GM23248 (cell line): ENCODE measurements at places on chromosomes 7 and 10.

GRCh38 chr10:70837660-70838059, 21.9 kb downstream of the SGPL1 start:
- H3K36me3 ChIP-seq, result no peaks in the 10 kb centered on the region; the same call in 1 of the 2 replicates
- no peak for DNase-seq
- H3K27me3 ChIP-seq, result no peaks in the 10 kb centered on the region
- H3K4me3 ChIP-seq, result no peak overlapping the region

DNA sequence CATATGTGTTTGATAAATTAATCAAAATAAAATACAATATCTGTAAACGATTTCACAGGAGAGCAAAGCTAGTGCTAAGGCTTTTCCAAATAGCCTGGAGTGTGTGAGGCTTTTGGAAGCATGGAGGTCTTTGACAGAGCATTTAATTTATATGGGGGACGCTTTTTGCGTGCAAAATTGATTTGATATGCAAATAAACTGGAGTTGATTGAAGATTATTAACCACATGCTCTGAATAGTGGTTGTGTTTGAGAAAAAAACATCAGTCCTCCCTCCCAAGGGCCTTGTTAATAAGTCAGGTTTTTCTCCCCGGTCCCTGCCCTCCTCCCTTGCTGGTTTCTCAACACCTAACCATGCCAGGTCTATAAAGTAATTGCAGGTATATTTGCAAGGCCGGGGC, 85.1 kb upstream of the FGFR2 start:
- no peak overlapping the region for H3K27ac ChIP-seq
- no peak overlapping the region for H3K4me3 ChIP-seq
- no peak for DNase-seq
- H3K27me3 ChIP-seq, result no peaks in the 10 kb centered on the region
- H3K4me1 ChIP-seq, result no peaks in the 10 kb centered on the region
- H3K36me3 ChIP-seq, result no peaks in the 10 kb centered on the region

DNA sequence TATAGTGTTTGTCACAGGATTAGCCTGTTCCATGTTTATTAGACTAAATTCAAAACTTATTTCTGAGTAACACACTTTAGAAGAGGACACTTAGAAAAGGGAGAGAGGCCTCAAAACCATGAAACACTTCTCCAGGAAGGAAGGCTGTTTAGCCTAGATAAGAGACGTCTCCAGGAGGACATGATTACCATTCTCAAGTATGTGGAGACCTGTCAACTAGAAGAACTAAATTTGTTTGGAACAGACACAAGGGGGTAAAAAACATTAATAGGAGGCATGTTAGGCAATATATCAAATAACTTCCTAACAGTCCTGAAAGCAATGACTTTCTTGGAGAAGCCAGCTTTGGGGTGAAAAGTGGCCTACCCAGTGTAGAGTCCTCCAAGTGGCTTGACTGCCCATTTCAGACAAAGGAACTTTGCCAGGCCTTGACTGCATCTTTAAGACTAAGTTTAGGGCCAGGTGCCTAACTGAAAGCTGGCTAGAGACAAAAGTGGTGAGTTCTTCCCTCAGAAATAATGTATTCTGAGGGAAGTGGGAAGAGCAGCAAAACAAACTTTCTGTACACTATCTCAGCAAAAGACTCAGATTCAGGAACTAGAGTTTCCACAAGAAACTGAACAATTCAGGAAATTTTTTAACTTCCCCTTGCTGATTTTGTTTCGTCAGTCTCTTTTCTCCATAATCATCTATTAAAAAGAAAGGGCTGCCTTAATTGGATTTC, 11.8 kb downstream of the NCOA4 start:
- H3K27me3 ChIP-seq, result no peaks in the 10 kb centered on the region
- peaks cover 82% of the 10 kb centered on the region for H3K4me1 ChIP-seq
- peak; percentile 42 for DNase-seq
- peak overlapping the region; percentile 56 for H3K27ac ChIP-seq
- H3K36me3 ChIP-seq, result peaks cover 27% of the 10 kb centered on the region
- H3K4me3 ChIP-seq, result peak overlapping the region; percentile 19; the same call in 1 of the 2 replicates

- H3K27ac ChIP-seq, result no peak overlapping the region
- no peak overlapping the region for H3K4me3 ChIP-seq
- DNase-seq, result no peak
- no peaks in the 10 kb centered on the region for H3K36me3 ChIP-seq
- H3K4me1 ChIP-seq, result no peaks in the 10 kb centered on the region
- peaks cover 25% of the 10 kb centered on the region for H3K27me3 ChIP-seq
These were observed 155.5 kb downstream of the SPAG6 start for GRCh38 chr10:22500656-22501340.

- no peaks in the 10 kb centered on the region for H3K27me3 ChIP-seq
- no peaks in the 10 kb centered on the region for H3K36me3 ChIP-seq
- no peaks in the 10 kb centered on the region for H3K4me1 ChIP-seq
- no peak for DNase-seq
These were observed 73.4 kb upstream of the LAMB4 start for GRCh38 chr7:108203537-108203936.

DNA sequence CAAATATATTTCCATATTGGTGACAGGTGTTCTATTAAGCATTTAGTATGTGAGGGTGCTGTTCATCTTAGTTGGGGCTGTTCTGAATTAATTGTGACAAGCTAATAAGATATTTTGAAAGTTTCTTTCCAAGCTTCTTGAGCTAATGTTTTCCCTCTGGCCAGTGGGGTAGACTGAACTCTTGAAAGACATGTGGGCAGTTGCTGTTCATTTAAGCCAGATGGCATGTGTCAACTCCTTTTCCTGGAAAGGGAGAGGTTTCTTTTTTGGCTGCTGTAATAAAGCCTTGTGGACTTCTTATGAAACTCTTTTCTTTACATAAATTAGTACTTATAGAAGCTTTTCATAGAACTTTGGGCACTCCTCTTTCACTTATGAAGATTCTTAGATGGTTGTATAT, 21.7 kb downstream of the RAB18 start:
- DNase-seq, result peak; percentile 74
- no peaks in the 10 kb centered on the region for H3K27me3 ChIP-seq
- peaks cover 11% of the 10 kb centered on the region; the same call in 1 of the 2 replicates for H3K36me3 ChIP-seq
- H3K4me3 ChIP-seq, result no peak overlapping the region

- no peaks in the 10 kb centered on the region for H3K36me3 ChIP-seq
- no peak overlapping the region for H3K27ac ChIP-seq
- H3K4me1 ChIP-seq, result no peaks in the 10 kb centered on the region
- H3K27me3 ChIP-seq, result no peaks in the 10 kb centered on the region
- no peak for DNase-seq
- H3K4me3 ChIP-seq, result no peak overlapping the region
These were observed 285.5 kb upstream of the IGFBP3 start for GRCh38 chr7:46206476-46207060.

- H3K36me3 ChIP-seq, result peaks cover 21% of the 10 kb centered on the region
- no peaks in the 10 kb centered on the region for H3K27me3 ChIP-seq
- no peaks in the 10 kb centered on the region for H3K4me1 ChIP-seq
- peak; percentile 42 for DNase-seq
- no peak overlapping the region for H3K4me3 ChIP-seq
These were observed 85.9 kb downstream of the UBE3C start for GRCh38 chr7:157224627-157225026.

DNA sequence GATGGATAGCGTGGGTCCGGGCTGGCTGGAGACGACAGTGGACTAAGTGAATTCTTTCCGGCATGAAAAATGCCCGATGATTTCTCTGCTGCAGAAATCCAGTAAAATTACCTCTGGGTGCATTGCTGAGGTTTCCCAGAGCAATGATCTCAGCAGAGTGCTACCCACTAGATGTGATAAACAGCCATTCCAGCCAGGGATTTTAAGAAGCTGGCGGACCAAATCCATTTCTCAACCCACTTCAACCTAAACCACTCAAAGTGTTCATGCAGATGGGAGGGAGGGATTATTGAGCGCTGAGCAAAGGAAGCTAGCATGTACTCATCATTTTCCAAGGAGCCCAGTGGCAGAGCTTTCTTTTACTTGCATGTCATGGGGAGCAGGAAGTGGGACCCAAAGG, 116.7 kb downstream of the PRKCQ start:
- no peaks in the 10 kb centered on the region for H3K4me1 ChIP-seq
- no peaks in the 10 kb centered on the region for H3K36me3 ChIP-seq
- 0 out of 2 replicates have a peak, but pooled peaks cover 3% of the 10 kb centered on the region for H3K27me3 ChIP-seq
- DNase-seq, result no peak

GRCh38 chr7:19916046-19916445, 142.6 kb upstream of the TMEM196 start:
- no peaks in the 10 kb centered on the region for H3K36me3 ChIP-seq
- no peak overlapping the region for H3K4me3 ChIP-seq
- H3K27me3 ChIP-seq, result no peaks in the 10 kb centered on the region
- peaks cover 14% of the 10 kb centered on the region for H3K4me1 ChIP-seq
- H3K27ac ChIP-seq, result no peak overlapping the region

GRCh38 chr7:107029061-107029763, 15.3 kb upstream of the PRKAR2B start:
- no peaks in the 10 kb centered on the region for H3K36me3 ChIP-seq
- no peak overlapping the region for H3K4me3 ChIP-seq
- no peaks in the 10 kb centered on the region for H3K27me3 ChIP-seq
- DNase-seq, result peak; percentile 26
- H3K27ac ChIP-seq, result no peak overlapping the region
- no peaks in the 10 kb centered on the region for H3K4me1 ChIP-seq

DNA sequence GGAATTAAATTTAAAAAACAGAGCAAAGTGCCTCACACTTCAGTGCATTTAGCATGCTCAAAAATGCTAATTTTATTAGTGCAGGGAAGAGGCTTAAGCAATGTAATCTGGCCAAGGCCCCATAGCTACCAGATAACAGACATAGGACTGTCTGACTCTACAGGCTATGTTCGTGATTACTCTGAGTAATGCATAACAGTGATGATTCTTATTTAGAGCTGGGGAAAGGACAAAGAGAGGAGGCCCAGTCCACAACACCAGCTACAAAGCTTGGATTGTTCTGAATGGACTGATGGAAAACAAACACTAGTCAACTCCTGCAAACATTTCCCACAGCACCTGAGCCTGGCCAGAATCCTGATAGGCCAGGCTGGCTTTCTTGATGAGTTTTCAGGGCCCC, 8.4 kb upstream of the CH25H start:
- peak overlapping the region; percentile 73 for H3K27ac ChIP-seq
- H3K4me3 ChIP-seq, result no peak overlapping the region
- peak; percentile 78 for DNase-seq
- H3K4me1 ChIP-seq, result peaks cover 43% of the 10 kb centered on the region

GRCh38 chr7:55516409-55516808, 55.9 kb downstream of the VOPP1 start:
- no peak overlapping the region for H3K27ac ChIP-seq
- H3K36me3 ChIP-seq, result no peaks in the 10 kb centered on the region
- no peak for DNase-seq
- no peaks in the 10 kb centered on the region for H3K27me3 ChIP-seq

- H3K27me3 ChIP-seq, result no peaks in the 10 kb centered on the region
- no peaks in the 10 kb centered on the region for H3K36me3 ChIP-seq
- no peak overlapping the region for H3K4me3 ChIP-seq
These were observed 819.3 kb upstream of the CELF2 start for GRCh38 chr10:10198363-10198762.

- no peaks in the 10 kb centered on the region for H3K27me3 ChIP-seq
- DNase-seq, result no peak
- H3K4me3 ChIP-seq, result no peak overlapping the region
- no peaks in the 10 kb centered on the region for H3K4me1 ChIP-seq
- no peak overlapping the region for H3K27ac ChIP-seq
These were observed 167.0 kb downstream of the GATA3 start for GRCh38 chr10:8221451-8221850.

GRCh38 chr10:61907587-61907986, 6.1 kb downstream of the ARID5B start:
- H3K27ac ChIP-seq, result no peak overlapping the region
- no peak overlapping the region for H3K4me3 ChIP-seq
- H3K4me1 ChIP-seq, result peaks cover 9% of the 10 kb centered on the region

- no peak overlapping the region for H3K27ac ChIP-seq
- H3K4me1 ChIP-seq, result 0 out of 2 replicates have a peak, but pooled peaks cover 5% of the 10 kb centered on the region
- no peaks in the 10 kb centered on the region for H3K27me3 ChIP-seq
- H3K4me3 ChIP-seq, result no peak overlapping the region
- DNase-seq, result no peak
These were observed 458.5 kb downstream of the TFEC start for GRCh38 chr7:115572111-115572510.

DNA sequence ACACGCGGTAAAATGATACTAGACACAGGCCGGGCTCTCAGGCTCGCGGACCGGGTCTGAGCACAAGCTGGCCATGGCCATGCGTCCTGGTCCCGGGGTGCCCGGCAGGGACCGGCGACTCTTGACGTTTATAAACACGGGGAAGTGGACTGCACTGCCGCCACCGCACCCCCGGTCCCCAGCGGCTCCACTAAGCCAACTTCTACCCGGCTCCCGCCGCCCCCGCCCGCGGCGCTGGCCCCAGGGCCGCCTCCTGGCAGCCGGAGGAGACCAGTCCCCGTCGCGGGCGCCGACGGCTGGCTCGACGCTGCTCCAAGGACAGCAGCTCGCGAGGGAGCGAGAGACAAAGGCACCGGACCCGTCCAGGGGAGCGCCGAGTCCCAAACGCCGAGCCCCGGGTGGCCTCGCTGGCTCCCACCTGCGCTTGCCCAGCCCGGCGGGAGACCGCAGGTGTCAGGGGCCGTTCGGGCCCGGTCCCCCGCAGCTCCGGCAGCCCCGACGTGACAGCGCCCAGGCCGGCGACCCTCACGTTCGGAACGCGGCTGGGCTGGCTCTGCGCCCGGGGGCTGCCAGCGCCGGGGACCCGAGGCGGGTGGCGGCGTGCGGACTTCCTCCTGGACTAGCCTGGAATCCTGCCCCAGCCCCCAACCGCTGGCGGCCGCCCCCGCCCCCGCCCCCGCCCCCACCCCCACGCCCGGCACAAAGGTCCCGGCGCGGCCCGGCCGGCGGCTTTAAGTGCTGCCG, 517 bp downstream of the ITGB1 start:
- peak overlapping the region; percentile 96 for H3K27ac ChIP-seq
- H3K36me3 ChIP-seq, result peaks cover 28% of the 10 kb centered on the region
- H3K4me3 ChIP-seq, result peak overlapping the region; percentile 84
- H3K27me3 ChIP-seq, result no peaks in the 10 kb centered on the region
- peak; percentile 80 for DNase-seq
- peaks cover 52% of the 10 kb centered on the region for H3K4me1 ChIP-seq

- no peak overlapping the region for H3K27ac ChIP-seq
- no peaks in the 10 kb centered on the region for H3K36me3 ChIP-seq
- no peak for DNase-seq
These were observed 38.1 kb downstream of the RASGEF1A start for GRCh38 chr10:43228783-43229207.
